ENCODE measurements at places on chromosomes 16 and 17.

DNA sequence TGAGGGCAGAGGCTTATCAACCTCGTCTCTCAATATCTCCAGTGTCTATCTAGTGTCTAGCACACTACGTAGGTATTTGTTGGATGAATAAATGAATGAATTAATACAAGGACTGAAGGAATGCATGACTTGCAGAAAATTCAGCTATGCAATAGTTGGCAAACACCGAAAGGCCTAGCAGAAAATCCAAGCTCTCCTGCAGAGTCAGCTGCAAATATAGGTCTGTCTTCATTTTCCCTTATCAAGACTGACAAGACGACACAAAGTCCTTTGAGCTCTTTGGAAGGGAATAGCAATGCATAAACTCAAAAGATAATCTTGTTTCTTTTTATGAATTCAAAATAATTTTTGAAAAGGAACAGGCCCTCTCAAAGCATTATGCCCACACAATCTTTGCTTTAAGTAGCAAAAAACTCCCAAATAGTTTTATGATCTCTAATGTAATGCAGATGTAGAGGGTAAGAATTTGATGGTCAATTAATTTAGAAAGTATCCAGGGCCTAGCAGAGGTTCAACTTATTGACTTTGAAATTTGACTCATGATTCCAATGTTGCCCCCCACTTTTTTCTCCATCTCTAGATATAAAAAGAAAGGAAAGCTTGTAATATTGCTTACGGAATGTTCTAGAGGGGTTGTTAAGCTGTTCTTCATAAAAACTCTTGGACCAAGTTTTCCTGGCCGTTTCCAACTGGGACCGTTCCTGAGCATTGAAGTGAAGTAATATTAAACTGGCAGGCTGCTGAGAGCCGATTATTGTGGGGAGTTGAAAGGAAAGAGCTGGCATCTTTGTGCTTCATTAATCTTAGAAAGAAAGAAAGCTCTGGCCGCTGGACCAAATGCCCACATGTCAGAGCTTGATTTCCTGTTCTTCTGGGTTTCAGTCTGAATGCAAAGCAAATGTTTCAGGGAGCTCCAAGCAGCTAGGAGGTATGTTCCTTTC lies 227.3 kb downstream of the HS3ST3A1 start:
- DNase-seq = no peak

DNA sequence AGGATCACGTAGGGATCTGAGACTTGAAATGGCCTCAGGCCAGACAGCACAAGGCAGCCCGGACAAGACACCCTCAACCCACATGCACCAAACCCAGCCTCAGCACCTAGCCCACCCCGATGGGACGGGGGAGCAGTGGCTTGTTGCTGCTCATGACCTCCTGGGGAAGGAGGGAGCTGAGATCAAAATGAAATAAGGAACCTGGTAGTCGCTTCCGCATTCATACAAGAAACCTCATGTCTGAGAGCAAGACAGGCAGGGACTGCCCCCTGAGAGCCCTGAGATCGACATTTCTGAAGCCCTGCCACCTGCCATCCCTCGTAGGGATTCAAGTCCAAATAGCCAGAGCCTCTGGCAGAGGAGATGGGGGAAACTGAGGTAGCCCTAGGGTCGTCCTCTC lies 5.7 kb upstream of the CEP131 start:
- no peak for DNase-seq

GRCh38 chr17:27352448-27353032 lies 58.6 kb downstream of the WSB1 start:
- no peak for DNase-seq

DNA sequence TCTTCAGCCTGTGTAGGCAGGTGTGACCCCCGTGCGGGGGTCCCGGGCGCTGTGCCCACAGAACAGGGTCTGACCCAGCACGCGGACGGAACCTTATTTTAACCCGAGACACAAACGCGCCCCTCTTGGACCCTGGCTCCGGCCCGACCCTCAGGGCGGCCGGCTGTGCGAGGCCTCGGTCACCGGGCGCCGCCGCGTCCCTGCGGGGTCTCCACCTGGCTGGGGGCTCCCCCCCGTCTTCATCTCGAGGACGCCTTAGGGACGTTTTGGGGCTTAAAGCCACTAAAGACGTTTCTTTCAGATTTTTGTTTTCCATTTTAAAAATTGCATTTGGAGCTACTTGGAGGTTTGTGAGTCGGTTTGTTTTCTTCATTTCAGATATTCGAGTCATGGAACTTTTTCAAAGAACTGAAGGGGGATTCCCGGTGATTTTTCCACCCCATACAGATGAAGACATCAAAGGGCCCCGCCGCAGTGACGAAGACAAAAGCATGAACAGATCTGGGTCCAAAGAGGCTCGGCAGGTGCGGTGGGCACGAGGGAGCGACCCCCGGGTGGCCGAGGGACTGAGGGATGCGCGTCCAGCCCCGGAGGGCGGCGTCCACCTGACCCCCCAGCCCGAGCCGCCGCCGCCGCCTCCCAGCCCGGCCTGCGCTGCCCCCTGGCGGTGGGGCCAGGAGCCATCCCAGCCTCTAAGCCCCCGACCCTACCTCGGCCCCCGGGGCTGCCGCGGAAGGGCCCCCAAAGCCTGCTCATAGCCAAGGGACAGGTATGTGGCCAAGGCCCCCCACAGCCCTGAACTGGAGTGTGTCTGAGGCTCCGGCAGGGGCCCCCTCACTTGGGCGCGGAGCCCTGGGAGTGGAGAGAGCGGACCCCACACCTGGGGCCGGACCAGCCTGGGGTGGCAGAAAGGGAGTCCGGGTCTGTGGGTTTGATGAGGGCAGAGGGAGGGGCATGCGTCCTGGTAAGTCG lies 3.8 kb upstream of the CD7 start:
- peak; percentile 49 for DNase-seq

DNA sequence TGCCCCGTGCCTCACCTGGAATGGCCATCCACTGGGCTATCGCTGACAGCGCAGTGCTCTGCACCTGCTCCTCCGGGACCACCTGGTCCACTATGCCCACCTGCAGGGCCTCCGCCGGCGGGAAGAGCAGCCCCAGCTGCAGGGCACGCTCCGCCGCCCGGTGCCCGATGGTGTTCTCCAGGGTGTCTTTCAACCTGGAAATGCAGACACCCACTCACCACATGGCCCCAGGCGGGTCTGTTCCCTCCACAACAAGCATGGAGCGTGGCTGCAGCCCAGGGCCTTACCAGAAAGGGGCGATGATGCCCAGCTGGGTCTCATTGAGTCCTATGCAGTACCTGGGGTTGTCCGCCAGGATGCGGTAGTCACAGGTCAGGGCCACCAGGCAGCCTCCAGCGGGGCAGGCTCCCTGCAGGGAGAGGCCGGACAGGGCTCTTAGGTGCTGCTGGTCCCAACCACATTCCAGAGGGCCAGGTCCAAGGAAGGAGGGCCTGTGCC lies 6.8 kb downstream of the DNASE1L2 start:
- DNase-seq = no peak

- DNase-seq = no peak
These were observed 17.7 kb downstream of the POLR3E start for GRCh38 chr16:22314661-22315626.

DNA sequence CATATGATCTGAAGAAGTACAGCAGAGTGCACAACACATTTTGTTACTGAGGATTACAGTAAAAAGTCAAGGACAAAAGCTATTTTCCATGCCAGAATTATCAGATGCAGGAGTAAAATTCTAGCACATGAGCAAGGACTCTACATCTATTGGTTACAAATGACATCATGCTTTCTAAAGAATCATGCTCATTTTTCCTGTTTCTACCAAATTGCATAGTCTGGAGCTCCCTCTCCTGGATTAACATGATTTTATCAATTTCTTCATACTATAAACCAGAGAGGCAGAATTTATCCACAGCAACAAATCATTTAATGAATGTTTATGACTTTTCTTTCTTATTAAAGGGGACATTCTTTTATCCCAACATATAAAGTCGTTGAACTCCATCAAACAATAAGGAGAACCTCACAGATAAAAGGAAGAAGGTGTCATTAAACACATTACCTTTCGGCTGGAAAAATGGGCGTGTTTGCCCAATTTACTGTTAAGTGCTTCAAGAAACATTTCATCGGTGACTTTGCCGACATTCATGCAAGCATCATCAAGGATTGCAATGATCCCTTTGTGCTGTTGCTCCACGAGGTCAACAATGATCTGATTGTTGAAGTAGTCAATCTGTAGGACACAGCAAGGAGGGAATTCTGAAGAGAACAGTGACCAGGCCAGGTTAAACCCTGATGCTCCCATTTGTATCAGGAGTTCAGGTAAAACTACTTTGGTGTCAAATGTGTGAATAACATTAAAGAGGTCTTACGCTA lies 121.7 kb downstream of the MYO1D start:
- DNase-seq = no peak

GRCh38 chr17:2068031-2068518 lies 13.2 kb downstream of the HIC1 start:
- DNase-seq = no peak

- no peak for DNase-seq
These were observed 163.9 kb downstream of the PRKCB start for GRCh38 chr16:23999663-24000062.

DNA sequence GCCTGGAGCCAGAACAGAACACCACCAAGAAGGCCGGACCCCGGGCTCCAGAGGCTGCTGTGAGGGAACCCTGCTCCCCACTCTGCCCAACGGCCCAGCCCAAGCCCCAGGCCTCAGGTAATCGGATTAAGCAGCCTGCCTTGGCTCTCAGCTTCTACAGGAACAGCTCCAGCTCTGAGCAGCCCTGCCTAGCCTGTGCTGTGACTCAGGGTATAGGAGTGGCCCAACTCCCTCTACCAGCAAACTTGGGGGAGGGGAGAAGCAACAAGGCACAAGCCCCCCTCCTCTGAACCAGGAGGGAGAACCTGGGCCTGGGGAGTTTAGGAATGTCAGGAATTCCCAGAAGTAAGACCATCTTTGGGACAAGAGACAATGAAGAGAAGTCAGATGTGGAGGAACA lies 849 bp upstream of the SOX15 start:
- no peak for DNase-seq

GRCh38 chr17:5182597-5183409 lies 8.9 kb downstream of the ZNF594 start:
- no peak for DNase-seq

GRCh38 chr16:17481736-17482135 lies 11.0 kb upstream of the XYLT1 start:
- no peak for DNase-seq

GRCh38 chr16:5649762-5650743 lies 552.5 kb upstream of the EEF2KMT start:
- DNase-seq = no peak

- no peak for DNase-seq
These were observed 113.4 kb downstream of the PITPNC1 start for GRCh38 chr17:67490471-67490870.
